NCI-H2029 treated with DMSO at 0.1 percent for 48 hours (cell line): ENCODE measurements at places on chromosomes 1 and 21.

GRCh38 chr1:115456441-115456961 is 118.5 kb upstream of the NGF start:
- DNase-seq: peak; percentile 50

DNA sequence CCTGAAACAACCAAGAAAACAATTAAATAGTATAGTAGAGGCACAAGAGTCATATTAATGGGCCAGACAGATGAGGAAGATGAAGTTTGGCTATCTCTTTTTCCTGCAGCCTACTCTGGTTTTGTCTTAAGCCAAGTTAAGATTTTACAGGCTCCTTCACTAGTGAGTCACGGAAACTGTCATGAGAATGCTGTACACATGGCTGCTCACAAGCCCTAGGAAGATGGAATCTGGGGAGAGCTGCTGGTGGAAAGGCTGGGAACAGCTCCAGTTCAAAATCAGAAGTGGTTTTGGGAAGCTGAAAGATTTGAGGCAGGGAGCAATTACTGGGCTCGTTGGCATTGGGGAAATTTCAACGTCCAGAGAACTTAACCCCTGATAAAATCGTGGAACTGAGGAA is 46.4 kb upstream of the S1PR1 start:
- no peak for DNase-seq

GRCh38 chr1:239815074-239815473 is 276.6 kb upstream of the FMN2 start:
- DNase-seq: no peak

DNA sequence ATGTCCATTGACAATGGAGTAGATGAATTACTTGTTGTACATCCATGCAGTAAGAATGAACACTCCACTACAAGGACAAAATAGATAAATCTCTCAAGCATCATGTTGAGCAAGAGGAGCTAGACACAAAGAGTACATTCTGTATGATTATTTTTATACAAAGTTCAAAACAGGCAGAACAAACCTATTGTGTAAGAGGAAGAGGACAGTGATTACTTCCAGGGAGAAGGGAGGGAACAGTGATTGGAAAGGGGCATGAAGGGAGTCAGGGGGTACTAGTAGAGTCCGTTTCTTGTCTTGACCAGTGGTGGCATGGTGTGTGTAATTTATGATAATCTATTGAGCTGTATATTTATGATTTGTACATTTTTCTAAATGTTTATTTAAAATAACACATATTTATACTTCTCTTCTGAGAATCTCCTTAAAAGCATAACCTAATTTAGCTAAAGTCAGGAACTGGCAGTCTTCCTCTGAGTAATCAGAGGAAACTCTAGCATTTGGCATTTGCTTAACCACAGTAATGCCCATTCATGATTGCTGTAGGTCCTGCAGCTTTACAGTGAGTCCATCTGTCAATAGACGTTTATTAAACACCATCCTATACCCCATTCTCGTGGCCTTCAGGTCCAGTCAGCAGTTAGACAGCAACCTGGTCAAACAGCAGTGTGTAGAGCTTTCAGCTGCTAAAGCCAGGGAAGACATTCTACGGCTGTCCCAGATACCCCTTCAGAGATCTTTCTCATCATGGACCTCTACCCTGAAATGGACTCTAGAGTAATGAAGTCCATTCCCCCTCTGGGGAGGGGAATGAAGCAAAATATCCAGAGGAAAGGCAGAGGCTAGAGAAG is 114.1 kb upstream of the GALNT2 start:
- DNase-seq: no peak

DNA sequence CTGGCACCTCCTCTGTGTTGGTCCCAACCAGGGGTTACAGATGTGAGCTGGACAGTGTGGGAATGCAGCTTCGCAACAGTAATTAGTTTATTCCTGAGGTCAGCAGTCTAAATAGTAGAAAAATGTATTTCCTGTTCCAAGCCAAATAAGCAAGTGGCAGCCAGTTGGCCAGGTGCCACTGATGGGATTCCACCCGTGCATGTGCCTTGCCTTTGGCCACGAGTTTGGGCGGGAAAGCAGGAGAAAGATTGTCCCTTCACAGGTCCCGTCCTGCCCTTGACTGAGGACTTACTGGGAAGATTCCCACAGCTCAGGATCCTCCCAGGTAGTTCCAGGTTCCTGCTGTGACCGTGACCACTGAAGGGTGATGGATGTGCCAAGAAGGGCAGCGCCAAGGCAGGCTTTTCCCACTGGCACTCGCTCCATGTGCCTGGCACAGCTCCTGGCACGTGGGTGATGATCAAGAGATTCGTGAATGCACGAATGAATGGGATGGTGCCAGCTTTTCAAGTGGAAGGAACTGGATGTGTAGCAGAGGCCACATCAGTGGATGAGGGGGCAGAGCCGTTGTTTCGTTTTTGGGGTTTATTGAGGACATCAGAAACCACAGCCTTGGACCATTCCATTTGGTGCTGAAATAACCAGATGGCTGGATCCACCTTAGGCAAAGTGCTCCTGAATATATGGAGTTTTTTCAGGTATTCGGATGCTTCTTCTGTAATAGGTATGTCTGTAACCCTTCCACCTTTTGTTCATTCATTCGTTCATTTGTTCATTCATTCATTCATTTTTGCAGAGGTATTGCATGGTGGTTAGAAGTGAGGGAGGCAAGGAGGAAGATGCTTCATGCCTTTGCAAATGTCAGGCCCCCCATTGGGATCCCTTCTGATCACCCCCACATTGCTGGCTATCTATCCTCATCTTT is 62.4 kb upstream of the WNT4 start:
- DNase-seq: peak; percentile 55

DNA sequence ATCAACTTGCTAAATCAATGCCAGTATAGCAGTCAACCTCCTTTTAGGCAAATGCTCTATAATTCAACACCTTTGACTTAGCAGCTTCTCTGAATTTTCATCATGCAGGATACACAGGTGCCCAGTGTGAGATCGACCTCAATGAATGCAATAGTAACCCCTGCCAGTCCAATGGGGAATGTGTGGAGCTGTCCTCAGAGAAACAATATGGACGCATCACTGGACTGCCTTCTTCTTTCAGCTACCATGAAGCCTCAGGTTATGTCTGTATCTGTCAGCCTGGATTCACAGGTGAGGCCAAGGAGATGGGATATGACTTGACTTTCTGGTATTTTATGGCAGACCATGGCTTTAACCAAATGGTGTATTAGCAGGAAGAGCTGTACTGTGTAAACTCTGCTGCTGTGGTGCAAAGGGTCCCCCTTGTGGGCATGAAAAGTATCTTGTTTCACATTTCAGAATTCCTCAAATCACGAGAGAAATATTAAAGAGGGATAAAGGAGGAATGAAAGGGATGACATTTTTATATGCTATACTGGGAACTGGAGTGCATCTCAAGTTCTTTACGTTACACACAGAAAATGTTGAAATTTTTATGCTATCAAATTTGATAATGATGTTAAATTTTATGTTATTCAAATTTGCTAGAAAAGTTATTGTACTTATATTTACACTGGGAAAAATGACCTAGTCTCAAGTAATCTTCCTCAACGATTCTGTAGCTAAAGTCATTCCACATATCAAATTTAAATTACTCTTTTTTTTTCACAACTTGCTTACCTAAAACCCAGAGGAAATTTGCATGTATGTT is 88.9 kb downstream of the CRB1 start:
- DNase-seq: peak; percentile 14

DNA sequence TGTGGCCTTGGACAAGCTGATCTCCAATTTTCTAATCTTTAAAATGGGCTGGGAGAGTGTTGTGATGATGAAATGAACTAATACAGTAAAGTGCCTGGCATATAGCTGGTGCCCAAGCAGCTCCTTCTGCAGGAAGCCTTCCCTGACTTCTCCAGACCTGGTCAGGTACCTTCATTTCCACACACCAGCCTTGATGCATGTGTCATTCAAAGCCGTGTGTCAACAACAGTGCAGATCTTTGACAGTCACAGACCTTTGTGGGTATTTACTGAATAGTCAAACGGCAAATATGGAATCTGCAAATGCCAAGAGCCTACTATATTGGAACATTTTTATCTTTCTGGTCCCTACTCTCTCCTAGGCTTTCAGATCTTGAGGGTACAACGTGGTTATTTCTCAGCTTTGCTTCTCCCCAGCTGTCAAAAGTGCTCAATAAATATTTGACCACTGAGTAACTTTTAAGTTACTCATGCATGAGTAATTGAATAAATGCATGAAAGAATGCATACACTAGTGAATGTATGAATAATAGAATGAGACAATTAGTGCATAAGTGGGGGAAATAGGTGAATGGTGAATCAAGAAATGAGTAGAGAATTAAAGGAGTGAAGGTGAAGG is 75.4 kb downstream of the MDM4 start:
- DNase-seq: no peak

DNA sequence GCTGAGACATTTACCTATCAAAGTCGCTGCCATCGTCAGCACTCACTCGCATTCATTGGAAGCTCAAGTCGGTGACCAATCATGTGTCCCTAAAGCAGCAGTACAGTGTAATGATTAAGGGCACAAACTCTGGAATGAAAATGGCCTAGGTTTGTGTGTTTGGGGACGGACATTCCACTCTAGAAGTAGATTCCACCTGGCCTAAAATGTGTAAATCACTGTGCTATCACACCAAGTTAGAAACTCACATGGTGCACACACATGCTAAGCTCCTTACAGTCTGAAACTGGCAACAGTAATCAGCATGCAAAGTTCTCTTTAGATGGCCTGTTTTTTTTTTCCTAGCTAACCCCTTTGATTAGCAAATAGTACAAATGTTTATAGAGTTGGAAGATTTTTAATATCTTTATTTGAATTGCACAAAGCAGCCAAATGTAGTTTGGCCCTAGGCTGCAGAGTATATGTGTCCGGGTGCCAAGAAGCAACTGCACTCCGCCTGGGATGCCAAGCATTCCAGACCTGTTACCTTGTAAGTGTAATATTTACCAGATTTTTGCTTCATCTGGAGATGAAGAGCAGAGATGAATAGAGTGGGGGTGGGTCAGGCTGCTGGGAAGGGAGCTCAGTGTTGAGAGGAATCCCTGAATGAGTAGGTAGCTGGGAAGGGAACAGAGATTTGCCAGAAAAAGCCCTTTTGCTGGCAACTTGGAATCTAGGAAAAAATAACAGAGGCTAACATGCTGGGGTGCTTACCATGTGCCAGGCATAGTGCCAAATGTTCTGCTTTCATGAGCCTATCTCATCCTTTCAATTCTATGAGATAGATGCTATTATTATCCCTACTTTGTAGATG is 35.2 kb downstream of the TGFB2 start:
- no peak for DNase-seq

DNA sequence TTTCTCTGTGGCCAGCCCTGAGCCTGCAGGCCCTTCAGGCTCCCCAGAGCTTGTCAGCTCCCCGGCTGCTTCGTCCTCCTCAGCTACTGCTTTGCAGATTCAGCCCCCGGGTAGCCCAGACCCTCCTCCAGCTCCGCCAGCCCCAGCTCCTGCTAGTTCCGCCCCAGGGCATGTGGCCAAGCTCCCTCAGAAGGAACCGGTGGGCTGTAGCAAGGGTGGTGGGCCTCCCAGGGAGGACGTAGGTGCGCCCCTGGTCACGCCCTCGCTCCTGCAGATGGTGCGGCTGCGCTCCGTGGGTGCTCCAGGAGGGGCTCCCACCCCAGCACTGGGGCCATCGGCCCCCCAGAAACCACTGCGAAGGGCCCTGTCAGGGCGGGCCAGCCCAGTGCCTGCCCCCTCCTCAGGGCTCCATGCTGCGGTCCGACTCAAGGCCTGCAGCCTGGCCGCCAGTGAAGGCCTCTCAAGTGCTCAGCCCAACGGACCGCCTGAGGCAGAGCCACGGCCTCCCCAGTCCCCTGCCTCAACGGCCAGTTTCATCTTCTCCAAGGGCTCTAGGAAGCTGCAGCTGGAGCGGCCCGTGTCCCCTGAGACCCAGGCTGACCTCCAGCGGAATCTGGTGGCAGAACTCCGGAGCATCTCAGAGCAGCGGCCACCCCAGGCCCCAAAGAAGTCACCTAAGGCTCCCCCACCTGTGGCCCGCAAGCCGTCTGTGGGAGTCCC is 45.4 kb downstream of the YARS1 start:
- DNase-seq: no peak

- no peak for DNase-seq
These were observed 71.7 kb upstream of the HMGB4 start for GRCh38 chr1:33792216-33792615.

DNA sequence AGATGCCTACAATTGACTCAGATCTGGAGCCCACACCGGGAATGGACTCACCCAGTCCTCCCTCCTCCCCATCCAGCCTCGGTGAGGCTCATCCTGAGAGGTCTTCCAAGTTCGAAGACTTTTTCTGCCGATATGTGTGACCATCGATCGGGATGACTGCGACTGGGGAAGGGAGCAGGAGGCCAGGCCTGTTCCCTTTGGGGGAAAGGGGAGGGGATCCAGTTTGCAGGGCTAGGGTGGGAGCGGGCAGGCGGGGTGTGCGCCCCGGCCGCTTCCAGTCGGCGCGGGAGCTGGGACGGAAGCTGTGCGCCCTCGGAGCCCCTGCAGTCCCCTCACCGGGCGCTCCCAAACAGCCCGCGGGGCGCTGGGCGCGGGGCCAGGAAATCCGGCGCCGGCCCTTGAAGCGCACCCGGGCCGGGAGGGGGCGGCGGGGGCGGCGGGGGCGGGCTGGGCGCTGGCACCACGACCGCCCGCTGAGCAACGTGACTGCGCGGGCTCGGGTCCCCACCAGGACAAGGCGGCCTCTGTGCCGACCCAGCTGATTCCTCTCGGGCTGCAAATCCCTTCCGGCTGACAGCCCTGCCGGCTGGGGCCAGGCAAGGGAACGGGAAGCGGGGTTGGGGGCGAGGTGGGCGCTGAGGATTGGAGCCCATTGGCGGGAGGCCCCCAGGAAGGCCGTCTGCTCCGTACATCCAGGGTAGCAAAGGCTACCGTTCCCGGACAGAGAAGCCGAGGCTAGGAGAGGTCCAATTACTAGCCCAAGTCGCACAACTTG is 103.9 kb downstream of the EBNA1BP2 start:
- no peak for DNase-seq

DNA sequence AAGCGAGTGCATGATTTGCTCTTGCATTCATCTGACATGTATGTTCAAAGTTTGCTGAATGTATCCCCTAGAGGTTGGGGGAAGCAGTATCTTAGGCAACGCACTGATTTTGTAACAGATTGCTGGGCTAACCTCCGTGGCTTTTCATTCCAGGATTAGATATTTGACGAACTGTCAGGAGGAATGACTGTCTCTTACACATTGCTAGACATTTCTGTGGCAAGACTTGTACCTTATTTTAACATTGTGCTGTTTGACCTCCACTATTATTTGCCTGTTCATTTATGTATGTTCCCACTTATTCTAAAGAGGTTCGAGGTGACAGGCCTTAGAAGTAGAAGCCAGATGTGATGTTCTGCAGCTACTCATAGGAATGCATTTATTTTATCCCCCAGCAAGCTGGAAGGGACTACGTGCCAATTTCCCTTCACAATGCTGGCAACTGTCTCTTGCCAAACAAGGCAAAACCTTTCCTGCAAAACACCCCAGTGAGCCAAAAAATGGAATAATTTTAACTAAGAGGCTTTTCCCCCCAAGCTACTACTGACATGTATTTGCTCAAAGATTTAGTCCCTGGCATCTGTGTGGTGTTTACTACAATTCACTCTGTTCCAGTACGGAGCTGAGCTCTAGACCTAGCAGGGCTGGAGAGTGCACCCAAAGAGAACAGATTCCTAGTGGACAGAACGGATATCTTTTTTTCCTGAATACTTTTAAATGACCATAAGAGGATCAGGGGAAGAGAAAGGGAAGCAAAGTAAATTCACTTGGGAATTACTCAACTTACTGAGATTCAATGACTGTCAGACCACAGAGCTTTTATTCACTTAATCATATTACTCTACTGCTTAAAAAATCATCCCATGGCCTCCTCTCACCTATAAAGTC is 646.2 kb downstream of the SMYD3 start:
- no peak for DNase-seq

- DNase-seq: no peak
These were observed 18.7 kb upstream of the FMO2 start for GRCh38 chr1:171166361-171166760.

GRCh38 chr1:186730951-186731729 is 50.9 kb upstream of the PTGS2 start:
- no peak for DNase-seq
